ENCODE measurements at places on chromosomes 3 and 15.

- DNase-seq: peak; percentile 93
Measured at GRCh38 chr3:52240059-52240885, 1.3 kb upstream of the TWF2 start.

DNA sequence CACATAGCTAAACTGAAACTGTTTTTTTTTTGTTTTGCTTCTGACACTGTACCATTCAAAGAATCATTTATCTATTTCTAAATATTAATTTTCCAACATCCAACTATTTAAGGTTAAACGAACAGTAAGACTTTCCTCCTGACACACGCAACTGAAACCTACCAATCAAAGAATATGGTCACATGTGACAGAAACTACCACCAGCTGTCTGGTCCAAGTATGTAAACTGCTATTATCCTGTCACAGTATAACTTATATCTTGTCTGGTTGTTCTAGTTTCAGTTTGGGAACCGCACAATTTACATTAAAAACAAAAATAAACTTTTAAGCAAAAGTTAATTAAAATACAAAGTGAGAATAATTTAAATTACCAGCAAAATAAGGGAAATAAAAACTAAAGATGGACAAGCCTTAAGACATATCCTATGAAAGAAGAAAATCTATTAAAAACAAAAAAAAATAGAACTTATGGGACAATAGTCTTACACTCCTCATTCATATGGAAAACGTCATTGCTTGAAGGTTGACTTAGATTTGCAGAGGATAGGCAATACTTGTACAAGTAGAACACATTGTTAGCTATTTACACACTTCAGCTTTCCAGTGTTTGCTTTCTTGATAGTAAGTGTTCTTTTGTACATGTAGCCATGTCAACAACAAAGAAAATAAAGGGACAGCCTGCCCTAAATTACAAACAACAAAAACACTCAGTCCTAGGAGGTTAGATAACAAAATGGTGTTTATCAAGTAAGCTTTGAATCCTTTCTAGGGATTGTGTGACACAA lies 26.8 kb upstream of the CHRM5 start:
- DNase-seq: no peak

- DNase-seq: peak; percentile 6
Measured at GRCh38 chr3:168250415-168250861, 154.7 kb upstream of the GOLIM4 start.

DNA sequence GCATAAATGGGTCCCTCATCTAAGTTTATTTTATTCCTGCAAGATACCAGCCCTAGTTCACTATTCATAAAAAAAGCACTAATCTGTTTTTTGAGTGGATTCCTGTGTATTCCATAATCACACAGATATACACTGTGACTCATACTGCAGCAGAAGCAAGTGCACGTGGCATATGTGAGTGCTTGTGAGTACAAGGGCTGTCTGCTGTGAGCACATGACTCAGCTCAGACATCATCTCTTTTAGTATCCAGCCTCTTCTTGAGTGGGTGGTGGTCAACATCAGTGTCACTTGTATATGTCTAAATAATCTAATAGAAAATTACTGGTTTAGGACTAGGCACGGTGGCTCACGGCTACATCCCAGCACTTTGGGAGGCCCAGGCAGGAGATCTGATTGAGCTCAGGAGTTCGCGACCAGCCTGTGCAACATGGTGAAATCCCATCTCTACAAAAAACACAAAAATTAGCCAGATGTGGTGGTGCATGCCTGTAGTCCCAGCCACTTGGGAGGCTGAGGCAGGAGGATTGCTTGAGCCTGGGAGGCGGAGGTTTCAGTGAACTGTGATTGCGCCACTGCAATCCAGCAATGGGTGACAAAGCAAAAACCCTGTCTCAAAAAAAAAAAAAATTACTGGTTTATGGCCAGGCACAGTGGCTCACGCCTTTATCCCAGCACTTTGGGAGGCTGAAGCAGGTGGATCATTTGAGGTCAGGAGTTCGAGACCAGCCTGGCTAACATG lies 49.8 kb downstream of the NIPA2 start:
- DNase-seq: peak; percentile 97

- DNase-seq: no peak
Measured at GRCh38 chr3:155112661-155113389, 32.7 kb downstream of the MME start.

- DNase-seq: no peak
Measured at GRCh38 chr3:53164911-53165310, 3.9 kb downstream of the PRKCD start.

- DNase-seq: no peak
Measured at GRCh38 chr3:141528800-141529199, 42.0 kb downstream of the RASA2 start.

DNA sequence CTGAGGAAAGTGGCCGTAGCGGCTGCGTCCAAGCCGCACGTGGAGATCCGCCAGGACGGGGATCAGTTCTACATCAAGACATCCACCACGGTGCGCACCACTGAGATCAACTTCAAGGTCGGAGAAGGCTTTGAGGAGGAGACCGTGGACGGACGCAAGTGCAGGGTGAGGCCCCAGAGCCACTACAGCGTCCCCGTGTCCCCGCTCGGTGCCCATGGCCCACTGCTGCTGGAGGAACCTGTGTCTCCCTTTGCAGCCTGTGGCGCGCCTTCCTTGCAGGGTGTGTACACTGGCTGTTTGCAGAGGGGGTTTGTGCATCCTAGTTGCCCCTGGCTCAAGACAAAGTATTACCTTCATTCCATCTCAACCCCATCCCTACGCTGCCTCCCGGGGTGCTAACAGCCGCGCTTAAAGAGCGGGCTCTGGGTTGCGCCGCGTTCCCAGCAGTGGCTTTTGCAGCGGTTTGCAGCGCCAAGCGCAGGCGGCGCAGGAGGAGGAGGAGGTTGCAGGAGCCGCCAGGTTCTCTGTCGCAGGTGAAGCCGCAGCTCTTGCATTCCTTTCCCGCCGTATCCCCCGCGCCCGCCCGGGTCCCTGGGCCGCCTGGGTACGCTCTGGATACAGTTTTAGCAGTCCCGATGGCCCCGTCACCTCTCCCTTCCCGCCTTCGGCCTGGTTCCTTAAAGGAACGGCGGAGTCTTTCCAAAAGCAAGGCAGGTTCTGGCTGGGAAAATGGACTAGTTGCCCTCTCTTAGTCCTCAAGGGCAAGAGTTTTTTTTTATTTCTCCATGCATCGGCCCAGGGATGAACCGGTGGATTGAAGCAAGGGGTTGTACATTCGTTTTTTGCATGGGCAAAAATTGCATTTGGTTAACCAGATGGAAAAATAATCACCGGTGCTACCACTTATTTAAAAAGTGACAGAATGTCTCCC lies 1.2 kb downstream of the CRABP1 start:
- DNase-seq: no peak

DNA sequence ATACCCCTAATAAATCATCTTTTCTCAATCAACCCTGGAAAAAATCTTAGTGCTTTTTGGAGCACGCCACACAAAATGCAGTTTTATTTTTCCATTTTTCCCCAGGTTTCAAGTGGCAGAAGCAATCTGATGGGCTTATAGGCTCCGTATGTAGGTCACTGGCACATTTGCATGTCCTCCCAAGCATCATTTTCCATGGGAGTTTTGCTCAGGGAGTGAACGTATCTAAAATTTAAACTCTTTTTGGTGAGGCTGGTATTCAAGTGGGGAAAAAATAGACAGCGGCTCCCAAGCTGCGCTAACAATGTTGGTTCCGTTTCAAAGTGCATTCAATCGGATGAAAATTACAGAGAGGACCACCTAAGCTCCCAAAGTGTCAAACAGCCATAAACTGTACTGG lies 233.4 kb downstream of the MEX3B start:
- no peak for DNase-seq

DNA sequence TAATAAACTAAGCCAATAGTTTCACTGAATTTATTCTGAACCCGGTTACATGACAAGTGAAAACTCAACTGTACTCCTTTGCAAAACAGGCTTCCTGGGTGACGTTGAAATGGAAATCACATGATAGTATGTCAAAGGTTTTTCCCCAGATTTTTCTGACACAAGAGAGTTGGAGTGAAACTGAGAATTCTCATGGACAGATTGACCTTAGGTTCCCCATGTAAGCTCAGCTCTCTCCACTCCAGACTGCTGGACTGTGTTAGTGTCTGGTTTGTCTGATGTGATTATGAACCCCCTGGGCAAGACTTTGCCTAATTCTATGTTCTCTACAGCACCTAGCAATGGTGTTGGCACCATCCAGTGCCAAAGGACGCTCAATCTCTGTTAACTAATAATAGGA lies 219.7 kb upstream of the COL8A1 start:
- no peak for DNase-seq

GRCh38 chr15:39453620-39454019 lies 127.3 kb upstream of the THBS1 start:
- DNase-seq: no peak

GRCh38 chr3:21405671-21406667 lies 345.0 kb downstream of the ZNF385D start:
- no peak for DNase-seq

DNA sequence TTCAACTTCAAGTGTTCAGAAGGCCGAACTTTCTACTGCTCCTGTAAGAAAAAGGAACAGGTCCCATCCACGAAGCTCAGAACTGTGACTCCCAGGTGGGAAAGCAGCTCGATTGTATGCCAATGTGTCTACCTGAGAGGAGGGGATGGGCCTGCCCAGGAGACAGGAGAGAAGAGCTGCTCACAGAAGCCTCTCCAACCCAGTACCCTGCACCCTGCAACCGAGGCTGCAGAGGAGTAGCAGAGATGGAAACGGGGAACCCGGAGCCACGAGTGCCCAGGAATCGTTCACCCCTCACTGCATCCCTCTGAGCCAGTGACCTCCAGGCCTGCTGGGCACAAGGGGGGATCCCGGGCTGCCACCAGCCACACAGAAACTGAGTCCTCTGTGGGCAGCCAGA lies 86.5 kb upstream of the PRR23E start:
- no peak for DNase-seq

- DNase-seq: no peak
Measured at GRCh38 chr15:99907698-99908097, 174.5 kb upstream of the LYSMD4 start.

DNA sequence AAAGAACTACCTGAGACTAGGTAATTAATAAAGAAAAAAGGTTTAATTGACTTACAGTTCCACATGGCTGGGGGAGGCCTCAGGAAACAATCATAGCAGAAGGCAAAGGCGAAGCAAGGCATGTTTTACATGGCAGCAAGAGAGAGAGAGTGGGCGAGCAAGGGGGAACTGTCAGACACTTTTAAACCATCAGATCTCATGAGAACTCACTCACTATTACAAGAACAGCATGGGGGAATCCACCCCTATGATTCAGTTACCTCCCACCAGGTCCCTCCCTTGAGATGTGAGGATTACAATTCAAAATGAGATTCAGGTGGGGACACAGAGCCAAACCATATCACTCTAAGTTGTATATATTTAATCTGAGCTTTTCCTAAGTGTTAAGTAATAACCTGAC lies 79.0 kb upstream of the MLF1 start:
- no peak for DNase-seq

- DNase-seq: no peak
Measured at GRCh38 chr3:127798716-127799115, 23.6 kb downstream of the MGLL start.

GRCh38 chr15:81311752-81312464 lies 12.0 kb downstream of the STARD5 start:
- DNase-seq: peak; percentile 59

GRCh38 chr3:185927501-185928200 lies 10.2 kb downstream of the TRA2B start:
- DNase-seq: no peak

GRCh38 chr15:87144775-87145174 lies 1065.1 kb downstream of the AGBL1 start:
- DNase-seq: peak; percentile 2

DNA sequence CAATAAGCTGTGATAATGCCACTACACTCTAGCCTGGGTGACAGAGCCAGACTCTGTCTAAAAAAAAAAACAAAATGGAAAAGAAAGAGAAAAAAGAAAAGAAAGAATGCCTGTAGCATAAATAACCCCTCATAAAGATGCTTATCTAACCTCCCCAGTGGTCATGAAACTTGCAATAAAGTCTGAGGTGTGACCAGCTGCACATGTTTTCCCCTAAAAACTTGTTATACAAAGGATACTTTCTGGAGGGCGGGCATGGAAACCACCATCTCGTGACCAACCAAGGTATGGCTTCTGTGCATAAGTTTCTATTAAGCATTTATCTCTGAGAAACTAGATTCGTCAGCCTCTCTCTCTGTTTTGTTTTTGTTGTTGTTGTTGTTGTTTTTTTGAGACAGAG lies 21.8 kb downstream of the CCDC32 start:
- DNase-seq: no peak

GRCh38 chr3:110528305-110529121 lies 543.1 kb upstream of the NECTIN3 start:
- peak; percentile 26 for DNase-seq

DNA sequence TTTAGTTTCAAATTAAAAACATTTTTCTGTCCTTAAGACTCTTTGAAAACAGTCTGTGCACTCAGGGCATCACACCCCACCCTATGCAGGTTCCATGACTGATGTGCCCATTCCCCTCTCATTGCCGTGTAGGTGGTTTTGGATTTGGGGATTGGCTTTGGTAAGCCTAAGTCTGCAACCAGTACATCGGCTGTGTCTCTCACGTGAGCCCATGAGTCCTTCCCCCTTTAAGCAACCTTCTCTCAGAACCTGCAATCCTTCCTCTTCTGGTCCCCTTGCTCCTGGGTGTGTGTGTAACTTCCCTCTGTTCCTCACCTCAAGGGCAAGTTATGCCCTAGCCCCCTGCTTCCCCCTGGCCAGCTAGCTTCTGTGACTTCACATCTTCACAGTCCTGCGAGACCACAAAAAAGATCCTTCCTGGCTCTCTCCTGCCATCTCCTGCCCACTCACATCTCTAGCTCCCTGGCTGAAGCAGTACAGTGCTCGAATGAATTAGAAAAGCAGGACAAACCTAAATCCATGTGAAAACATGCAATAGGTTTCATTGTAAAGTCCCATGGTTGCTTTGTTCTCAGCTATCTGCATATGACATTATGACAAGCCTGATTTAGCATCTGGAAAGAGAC lies 126.7 kb downstream of the UACA start:
- peak; percentile 41 for DNase-seq

- no peak for DNase-seq
Measured at GRCh38 chr15:35197306-35197705, 112.2 kb upstream of the NANOGP8 start.

GRCh38 chr3:10149226-10149625 lies 7.6 kb downstream of the VHL start:
- DNase-seq: no peak

- no peak for DNase-seq
Measured at GRCh38 chr3:68017069-68017468, 362.7 kb upstream of the SUCLG2 start.

- no peak for DNase-seq
Measured at GRCh38 chr3:79306934-79307570, 460.7 kb downstream of the ROBO1 start.

DNA sequence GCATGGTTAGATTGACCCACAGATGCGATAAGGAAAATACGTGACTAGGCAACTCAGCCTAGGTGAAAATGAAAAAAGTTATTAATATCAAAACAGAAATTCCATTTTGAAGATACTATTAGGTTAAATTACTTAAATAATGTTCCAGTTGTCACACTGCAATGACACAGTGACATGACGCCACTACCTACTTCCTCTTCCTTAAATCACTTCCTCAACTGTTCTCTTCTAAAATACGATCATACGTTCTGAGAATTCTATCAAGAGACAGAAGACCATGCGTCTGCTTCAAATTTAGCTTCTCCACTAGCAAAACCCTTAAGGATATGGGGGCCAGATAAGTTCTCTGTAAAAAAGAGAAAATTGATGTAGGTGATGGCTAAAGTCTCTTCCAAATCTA lies 18.2 kb downstream of the CMTM6 start:
- DNase-seq: no peak

GRCh38 chr3:124745756-124746155 lies 15.5 kb downstream of the UMPS start:
- no peak for DNase-seq

Measured in cardiac fibroblast (primary cell).